ENCODE measurements at places on chromosomes 7 and 10.

DNA sequence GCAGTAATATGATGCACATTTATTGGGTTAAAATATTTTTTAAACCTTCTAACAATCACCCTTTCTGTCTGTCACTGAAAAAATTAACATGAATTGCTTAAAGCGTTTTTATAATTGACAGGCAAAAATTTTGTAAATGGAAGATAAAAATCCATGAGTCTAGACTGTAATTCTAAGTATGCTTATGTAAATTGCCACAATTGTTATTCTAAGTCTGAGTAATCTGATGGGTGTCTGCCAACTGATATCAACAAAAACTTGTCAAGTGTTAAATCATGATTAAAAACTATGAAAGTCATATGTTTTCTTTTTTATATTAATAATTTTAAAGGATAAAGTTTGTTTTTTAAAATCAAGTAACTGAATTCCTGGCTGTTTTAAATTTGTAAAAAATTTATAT lies 208.2 kb downstream of the CDK14 start:
- DNase-seq = no peak

GRCh38 chr10:125092564-125093031 lies 67.8 kb downstream of the CTBP2 start:
- peak; percentile 60 for DNase-seq

- DNase-seq = peak; percentile 16
These were observed 144.3 kb downstream of the TCERG1L start for GRCh38 chr10:131167036-131167860.

- DNase-seq = no peak
These were observed 24.0 kb downstream of the HOXA1 start for GRCh38 chr7:27071622-27072390.

- no peak for DNase-seq
These were observed 81.8 kb downstream of the NPSR1 start for GRCh38 chr7:34739651-34740300.

DNA sequence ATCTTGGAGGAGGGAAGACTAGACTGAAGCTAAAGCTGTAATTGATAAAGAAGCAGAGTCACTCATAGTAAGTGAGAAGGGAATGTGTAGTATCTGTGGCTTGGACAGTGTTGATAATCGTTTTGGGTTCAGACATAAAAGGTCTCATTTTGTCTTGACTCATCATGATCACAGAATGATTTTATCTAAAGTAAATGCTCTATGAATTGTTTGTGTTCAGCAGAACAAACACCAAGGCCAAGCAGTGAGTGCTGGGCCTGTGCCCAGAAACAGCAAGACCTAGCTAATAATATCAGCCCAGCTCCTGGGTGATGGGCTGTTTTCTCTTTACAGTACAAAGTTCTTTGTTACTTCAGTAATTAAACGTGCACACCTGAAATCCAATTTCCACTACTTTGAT lies 26.7 kb upstream of the CD36 start:
- no peak for DNase-seq

- no peak for DNase-seq
These were observed 40.3 kb downstream of the TNPO3 start for GRCh38 chr7:129014501-129015101.

- peak; percentile 76 for DNase-seq
These were observed 46.0 kb downstream of the ZNF777 start for GRCh38 chr7:149414745-149415390.

DNA sequence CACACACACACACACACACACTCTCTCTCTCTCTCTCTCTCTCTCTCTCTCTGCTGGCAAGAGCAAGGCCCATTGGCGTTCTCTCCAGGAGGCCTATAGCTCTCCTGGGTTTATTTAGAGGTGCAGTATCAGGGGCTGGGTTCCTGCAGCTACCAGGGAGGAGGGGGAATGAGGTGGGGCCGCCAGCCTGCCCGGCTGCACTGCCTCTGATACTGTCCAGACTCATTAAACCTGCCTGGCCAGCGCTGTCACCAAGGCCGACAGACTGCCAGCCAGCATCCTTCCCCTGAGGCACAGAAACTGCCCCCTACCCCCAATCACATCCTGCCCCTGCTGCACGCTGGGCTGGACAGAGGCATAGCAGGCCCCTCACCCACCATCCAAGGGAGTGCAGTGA lies 4.3 kb downstream of the PRRT4 start:
- DNase-seq = no peak

- DNase-seq = no peak
These were observed 57.3 kb upstream of the TMEM72 start for GRCh38 chr10:44853796-44854195.

GRCh38 chr7:71361451-71362032 lies 229.6 kb downstream of the GALNT17 start:
- DNase-seq = no peak

GRCh38 chr7:44111761-44112160 lies 7.6 kb downstream of the AEBP1 start:
- no peak for DNase-seq

GRCh38 chr7:100880645-100881044 lies 5.7 kb downstream of the SRRT start:
- DNase-seq = no peak

DNA sequence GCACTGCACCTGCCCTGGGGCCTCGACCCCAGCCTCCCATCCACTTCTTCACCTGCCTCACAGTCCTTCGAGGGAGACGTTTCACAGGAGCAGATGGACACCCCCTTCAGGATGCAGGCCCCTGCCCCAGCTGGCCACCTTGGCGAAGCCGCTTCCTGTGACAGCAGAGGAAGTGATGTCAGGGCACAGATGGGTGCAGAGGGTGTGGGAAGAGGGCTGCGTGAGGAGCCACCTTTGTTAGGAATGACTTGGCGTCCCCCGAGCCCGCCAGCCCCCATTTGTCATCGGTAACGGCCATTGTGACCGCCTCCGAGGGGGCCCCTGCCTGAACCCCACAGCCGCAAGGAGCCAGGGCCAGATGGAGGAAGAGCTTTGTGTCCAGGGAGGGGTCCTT lies 47.4 kb upstream of the SLC29A3 start:
- DNase-seq = no peak

GRCh38 chr10:13852872-13853271 lies 266.1 kb downstream of the PRPF18 start:
- DNase-seq = peak; percentile 60

- DNase-seq = no peak
These were observed 175.3 kb upstream of the TMEM229A start for GRCh38 chr7:124208173-124208572.

- DNase-seq = no peak
These were observed 62.2 kb downstream of the VIM start for GRCh38 chr10:17290226-17290625.

DNA sequence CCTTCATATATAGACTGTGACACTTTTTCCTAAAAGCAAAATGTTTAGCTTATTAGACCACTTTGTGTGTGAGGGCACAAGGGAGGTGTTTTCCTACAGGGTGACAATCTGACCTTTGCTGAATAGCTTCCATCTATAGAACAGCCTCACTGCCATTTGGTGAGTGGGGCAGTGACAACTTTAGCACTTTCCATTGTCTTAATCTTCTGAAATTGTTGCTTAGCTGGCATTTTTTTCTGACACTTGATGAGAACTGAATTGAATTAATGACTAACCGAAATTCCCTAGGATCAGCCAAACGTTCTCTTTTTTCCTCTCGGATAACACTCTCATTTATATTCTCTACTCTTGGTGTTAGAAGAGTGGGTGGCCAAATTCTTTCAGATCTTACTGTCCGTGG lies 30.2 kb downstream of the KDM7A start:
- no peak for DNase-seq

DNA sequence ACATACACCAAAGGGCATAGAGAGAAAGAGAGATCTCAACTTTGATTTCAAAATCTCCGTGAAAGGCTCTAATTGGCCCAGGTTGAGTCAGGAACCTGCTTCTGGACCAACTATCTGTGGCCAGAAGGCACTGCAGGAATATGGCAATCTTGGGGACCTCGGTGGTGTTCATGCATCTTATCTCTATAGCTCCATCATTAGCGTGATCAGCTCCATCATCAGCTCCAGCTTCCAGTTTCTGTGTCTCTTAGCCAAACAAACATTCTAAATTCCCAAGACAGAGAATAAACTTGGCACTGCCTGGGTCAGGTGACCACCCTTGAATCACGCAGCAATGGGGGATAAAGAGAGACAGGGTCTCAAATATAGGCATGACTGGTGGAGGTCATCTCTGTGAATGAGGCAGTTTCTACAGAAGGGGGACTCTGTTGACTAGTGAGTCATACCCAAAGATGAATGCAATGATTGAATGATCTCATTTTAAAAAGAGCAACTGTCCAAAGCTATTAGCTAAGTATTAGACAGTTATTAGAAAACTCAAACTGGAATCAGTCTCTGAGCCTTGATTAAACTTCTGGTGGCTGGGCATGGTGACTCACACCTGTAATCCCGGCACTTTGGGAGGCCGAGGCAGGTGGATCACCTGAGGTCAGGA lies 5.4 kb upstream of the NRF1 start:
- DNase-seq = no peak

DNA sequence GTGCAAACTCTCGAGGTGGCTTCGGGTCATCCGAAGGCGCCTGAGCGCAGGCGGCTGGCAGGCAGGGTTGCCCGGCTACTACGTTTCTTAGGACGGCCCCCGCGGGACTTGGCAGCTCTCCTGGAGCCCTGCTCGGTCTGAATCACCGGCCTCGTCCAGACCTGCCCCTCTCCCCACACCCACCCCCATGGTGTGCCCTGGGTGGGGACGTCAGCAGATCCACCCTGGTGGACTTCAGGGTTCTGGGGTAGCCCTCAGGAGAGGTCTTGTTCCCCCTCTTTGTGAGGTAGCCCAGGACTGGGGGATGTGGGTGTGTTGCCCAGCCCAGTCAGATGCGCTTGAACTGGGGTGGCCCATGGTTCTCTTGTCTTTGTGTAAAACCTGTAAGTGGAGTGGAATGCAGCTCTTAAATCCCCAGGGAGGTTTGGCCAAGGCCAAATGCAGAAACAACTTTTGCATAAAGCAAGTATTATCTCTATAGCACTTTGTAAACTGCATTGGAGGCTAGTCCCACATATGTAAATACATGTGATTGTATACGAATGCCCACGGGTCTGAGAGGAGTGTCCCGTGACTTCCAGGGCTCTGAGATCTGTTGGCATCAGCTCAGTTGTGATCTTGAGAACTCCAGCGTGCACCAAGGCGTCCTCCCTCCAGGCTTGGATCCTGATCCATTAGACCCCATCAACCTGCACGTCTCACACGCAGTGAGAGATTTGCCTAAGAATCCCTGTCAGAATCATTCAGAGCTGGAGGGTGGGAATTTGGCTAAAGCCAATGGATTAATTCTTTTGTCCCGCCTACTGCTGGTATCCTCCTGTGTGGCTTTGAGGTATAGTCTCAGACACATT lies 1.8 kb downstream of the PFKFB3 start:
- peak; percentile 90 for DNase-seq

GRCh38 chr7:103686763-103687162 lies 240.8 kb upstream of the SLC26A5 start:
- no peak for DNase-seq

DNA sequence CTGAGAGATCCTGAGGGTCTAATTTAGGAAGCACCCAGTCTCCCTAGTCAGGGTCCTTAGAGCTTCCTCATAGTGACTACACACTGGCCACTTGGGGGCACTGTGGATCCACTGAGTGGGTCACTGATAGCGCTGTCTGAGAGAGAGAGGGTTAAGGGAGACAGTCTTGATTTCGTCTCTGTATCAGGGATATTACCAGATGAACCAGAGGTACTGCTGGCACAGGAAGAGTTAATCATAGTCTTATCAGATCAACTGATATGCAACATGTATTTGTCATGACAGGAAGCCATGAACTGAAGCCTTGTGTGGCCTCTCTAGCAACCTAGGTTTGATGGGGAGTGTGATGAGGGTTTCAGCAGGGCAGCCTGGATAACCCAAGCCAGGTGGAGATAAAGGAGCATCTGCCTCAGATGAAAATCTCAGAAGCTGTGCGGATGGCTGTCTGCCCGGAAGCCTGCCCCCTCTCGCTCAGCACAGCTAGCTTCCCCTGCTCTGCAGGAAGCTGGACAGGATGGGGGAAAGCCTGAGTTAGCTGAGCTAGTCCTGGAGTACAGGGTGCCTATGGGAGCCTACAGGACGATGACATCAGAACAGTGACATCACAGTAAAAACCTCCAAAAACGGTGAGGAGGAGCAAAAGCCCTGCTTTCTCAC lies 214.0 kb upstream of the PRSS1 start:
- no peak for DNase-seq

DNA sequence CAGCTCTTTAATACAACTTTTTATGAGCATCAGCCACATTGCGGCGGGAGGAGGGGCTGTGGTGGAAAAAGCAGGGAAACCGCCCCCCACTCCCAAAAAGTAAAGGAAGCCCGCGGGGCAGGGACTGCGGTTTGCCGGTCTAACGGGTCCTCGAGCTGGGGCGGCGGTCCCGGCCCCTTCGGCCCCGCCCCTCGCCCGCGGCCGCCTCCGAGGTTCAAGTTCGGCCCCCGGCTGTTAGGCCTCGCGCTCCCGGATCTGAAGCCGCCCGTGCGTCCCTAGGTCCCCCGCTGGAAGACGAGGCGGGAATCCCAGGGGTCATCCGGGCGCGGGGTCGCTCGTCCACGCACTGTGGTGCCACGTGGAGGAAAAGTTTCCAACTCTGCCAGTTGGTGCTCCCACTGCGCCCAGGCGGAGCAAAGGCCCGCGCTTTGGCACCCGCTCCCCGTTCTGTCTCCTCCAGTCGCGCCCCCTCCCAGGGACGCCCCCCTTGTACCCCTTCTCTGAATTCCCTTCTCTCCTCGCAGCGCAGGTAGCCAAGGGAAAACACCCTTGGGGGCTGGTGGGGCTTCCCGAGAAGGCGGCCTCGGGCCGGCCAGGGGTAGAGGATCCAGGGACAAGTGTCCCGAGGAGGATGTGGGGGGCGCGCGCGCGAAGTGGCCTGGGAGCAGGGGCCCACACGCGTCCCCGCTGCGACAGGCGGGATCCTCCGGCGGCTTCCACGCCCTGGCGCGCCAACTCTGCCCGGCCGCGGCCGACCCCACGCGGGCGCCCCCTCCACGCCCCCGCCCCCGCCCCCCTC lies 798 bp upstream of the AUTS2 start:
- DNase-seq = peak; percentile 46

- no peak for DNase-seq
These were observed 180.0 kb downstream of the FGFR2 start for GRCh38 chr10:121418126-121418777.

GRCh38 chr7:108468246-108468645 lies 12.0 kb upstream of the NRCAM start:
- DNase-seq = no peak

GRCh38 chr7:148747274-148747673 lies 48.6 kb downstream of the CUL1 start:
- no peak for DNase-seq

DNA sequence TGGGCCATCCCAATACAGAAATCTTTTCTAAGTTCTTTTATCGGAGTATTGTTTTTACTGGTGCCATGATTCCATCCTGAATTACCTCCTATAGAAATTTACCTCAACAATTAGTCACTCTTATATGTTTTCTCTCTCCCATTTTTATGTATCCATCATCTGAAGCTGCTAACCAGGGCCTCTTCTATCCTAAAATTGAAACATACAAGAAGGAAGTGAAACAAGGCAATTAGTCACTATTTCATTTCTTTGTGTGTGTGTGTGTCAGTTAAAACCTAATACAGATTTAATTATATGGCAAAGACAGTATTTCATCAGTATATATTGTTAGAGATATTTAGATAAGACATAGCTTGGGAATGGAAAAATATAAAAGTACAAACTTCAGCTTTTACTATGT lies 148.4 kb upstream of the AHR start:
- no peak for DNase-seq

Data from tibial artery (tissue), 4 donors.